Left ventricle myocardium inferior (tissue), 1 donor: ENCODE measurements at places on chromosomes 2 and 18. TPM values are rescaled to one million over a fixed set of nuclear protein-coding genes. Genes with fewer than 3 reads are reported as not detected.
A peak's percentile ranks its signal among the peaks of the same experiment; 100 is the strongest.

GRCh38 chr2:41062336-41062735 is 610.4 kb upstream of the SLC8A1 start:
- DNase-seq = no peak

- no peak for DNase-seq
These were observed 439.4 kb downstream of the SPAG16 start for GRCh38 chr2:213723707-213724106.

DNA sequence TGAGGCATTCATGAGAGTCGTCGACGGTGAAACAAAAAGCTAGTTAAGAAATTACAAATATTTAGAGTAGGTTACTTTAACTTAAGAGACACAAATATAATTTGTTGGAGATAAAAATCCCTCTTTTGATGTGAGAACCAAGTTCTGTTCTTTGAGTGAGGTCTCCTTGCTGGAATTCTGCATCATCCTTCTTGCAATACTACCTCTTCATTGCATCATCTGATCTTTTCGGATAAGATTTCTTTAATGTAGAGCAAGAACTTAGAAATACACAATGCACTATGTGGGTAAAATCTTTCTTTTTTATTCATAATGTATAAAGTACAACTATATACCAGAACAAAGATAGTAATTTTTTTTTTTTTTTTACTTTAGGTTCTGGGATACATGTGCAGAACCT is 118.4 kb downstream of the ARL4C start:
- DNase-seq = no peak

DNA sequence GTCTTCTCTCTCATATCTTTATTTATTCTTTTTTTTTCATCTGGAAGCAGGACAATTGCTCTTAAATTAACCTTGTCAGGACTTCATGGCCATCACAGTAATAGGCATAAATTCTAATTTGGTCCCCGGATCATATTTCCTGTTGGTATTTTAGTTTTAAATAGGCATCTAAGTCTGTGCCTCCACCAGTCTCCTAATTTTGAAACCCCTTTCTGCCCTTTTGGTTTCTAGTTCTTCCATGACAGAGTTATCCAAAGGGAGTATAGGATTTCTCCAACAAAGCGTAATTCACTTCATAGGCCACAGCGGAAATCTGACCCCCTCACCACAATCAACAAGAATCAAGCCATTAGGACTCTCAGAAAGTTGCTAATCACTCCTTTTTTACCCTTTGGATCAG is 3.8 kb downstream of the EPHA4 start:
- no peak for DNase-seq

GRCh38 chr2:240960309-240960970 is 38.0 kb upstream of the SNED1 start:
- peak; percentile 69 for DNase-seq

- no peak for DNase-seq
These were observed 870.2 kb downstream of the CBLN2 start for GRCh38 chr18:71673954-71674353.

GRCh38 chr2:70928366-70928765 is 7.3 kb upstream of the ATP6V1B1 start:
- DNase-seq = no peak

GRCh38 chr18:55906536-55906935 is 318.5 kb upstream of the TCF4 start:
- no peak for DNase-seq

GRCh38 chr2:152602750-152603149 is 114.5 kb downstream of the PRPF40A start:
- DNase-seq = no peak

- no peak for DNase-seq
These were observed 709.3 kb downstream of the SLC4A3 start for GRCh38 chr2:220336771-220337170.

GRCh38 chr2:58899692-58900091 is 658.6 kb upstream of the FANCL start:
- DNase-seq = no peak

DNA sequence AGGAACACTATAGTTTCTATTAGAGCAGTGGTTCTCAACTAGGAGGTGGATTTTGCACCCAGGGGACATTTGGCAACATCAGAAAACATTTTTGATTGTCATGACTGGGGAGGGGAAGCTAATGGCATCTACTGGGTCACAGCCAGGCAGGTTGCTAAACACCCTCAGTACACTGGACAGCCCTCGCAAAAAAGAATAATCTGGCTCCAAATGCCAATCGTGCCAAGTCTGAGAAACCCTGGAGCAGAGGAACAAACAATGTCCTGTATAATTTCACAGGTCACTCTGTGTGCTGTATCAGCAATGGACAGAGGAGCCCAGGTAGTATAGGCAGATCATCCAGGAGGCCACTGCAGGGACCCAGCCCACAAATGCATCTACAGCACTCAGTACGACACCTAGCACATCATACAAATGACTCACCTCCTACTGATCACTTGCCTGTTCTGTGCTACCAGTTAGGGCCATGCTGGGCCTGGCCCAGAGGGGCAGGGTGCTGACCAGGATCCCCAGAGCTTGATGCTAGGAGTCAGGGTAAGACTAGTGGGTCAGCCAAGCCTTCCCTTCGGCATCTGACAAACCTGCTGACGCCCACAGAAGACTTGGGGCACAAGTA is 37.6 kb downstream of the SFXN5 start:
- no peak for DNase-seq

DNA sequence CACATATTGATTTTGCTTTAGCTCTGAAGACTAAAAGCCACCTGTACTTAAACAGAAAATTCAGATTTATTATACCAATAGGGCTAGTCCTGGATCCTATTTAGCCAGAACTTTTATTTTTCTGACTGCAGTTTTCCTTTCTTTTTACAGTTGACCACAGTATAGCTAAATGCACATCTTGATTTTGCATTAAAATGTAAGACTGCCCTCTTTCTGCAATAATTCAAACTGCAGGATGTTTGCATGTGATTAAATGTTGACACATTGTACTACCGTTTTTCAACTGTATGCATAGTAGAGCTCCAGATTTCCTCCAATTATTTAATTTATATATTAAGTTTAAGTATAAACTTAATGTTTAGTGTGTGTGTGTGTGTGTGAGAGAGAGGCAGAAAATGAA is 1262.9 kb downstream of the SUCLG1 start:
- no peak for DNase-seq

GRCh38 chr2:178223806-178224205 is 29.5 kb downstream of the OSBPL6 start:
- DNase-seq = no peak

GRCh38 chr2:1633092-1633671 is 111.1 kb downstream of the PXDN start:
- DNase-seq = no peak

- DNase-seq = no peak
These were observed 162.9 kb downstream of the NAPG start for GRCh38 chr18:10688766-10689165.

GRCh38 chr2:108611021-108611420 is 76.8 kb downstream of the LIMS1 start:
- DNase-seq = no peak

DNA sequence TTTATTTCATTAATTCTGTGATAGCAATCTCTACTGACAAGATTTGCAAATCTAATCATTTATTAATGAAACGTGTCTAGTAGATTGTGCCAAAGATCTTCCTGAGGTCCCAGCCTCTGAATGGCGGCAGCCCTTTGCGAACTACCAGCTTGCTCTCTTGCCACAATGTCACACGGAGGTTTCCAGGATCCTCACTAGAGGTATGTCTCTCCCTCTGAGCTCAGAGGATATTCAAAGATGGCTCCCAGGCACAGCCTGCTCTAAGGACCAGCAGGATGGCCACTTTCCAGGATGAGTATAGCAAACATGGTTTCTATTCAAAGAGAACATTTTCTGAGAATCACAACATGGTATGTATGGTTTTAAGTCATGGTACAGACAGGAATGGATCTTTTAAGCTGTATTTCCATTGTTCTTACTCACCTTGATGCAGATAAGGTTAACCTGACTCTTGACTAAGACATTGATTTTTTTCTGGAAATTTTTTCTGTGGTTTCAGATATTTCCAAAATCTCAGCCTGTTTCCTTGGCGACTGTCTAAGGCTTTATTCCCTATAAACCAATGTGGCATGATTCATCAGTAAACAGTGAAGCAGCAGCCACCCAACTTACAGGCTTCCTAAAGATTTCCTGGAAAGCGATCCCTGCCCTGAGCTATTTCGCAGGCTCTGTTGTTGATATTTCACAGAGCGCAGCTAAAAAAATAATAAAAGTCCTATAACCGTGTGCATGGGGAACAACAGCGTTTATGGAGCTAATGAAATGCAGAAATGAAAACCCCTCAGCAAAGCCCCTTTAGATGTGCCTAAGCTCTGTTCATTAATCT is 54.1 kb upstream of the KLF7 start:
- DNase-seq = no peak

DNA sequence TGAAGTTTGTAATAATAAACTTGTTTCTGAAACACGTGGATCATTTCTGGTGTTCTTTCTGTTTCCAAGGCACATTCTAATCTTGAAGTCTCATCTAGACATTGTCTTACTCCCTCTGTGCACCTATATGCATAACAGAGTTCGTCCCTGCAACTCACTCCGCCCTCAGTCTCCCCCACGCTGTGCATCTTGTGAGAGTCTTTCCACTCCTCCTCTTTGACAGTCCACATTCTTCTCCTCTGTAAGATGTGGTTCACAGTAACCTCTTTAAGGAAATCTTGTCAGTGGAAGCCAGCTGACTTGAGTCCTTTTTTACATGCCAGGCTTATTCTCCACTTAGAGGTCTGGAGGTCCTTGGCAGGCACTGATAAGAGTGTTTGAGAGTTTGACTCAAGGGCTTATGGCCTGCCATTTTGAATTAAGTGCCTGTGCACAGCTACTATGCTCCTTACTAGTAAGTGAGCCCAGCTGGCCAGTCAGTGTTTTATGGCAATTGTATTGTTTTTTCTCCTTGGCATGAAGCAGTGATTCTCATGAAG is 108.9 kb upstream of the IL1R2 start:
- no peak for DNase-seq

- DNase-seq = no peak
These were observed 18.9 kb upstream of the DLX1 start for GRCh38 chr2:172066394-172066886.

DNA sequence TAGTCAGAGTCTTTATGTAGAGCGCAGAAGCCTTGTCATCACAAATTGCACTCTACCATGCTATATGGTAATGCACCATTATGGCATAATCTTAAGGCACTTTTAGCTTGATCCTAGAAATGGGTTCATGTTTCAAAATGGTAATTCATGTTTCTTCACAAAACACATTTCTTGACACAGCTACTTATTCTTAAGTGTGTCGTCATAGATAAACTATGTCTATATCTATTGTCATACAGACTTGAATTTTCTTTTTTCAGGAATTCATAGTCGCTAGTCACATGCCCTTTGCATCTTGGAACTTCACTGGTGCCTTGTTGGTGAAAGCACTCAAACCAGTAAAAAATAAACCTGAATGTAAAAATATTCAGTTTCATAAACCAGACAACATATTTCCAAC is 1578.2 kb downstream of the LRP1B start:
- DNase-seq = no peak

- no peak for DNase-seq
These were observed 44.5 kb upstream of the SP3 start for GRCh38 chr2:174009488-174010223.

GRCh38 chr18:7207366-7207915 is 23.4 kb upstream of the LRRC30 start:
- DNase-seq = no peak

GRCh38 chr2:39176997-39177396 is 56.1 kb upstream of the SOS1 start:
- no peak for DNase-seq

GRCh38 chr18:57839942-57840381 is 36.8 kb upstream of the ATP8B1 start:
- no peak for DNase-seq

- DNase-seq = no peak
These were observed 1.8 kb downstream of the DNAJC10 start for GRCh38 chr2:182717816-182718215.

- no peak for DNase-seq
These were observed 58.8 kb upstream of the NT5C1B start for GRCh38 chr2:18648161-18648560.

GRCh38 chr2:233789554-233789953 is 11.4 kb downstream of the MROH2A start:
- no peak for DNase-seq

GRCh38 chr2:45932278-45932975 is 281.0 kb downstream of the PRKCE start:
- DNase-seq = no peak

VWA3B gene
- total RNA-seq = 0.52 TPM

FAM228A gene
- 0.11 TPM for total RNA-seq

HOXD13 gene
- total RNA-seq = not detected

NETO1 gene
- not detected for total RNA-seq

LINC00305 gene
- total RNA-seq = not detected

SAG gene
- total RNA-seq = not detected

RNPEPL1 gene
- total RNA-seq = 80.1 TPM

SDC1 gene
- 0.41 TPM for total RNA-seq

GPR39 gene
- not detected for total RNA-seq

SERPINB7 gene
- not detected for total RNA-seq

CABYR gene
- total RNA-seq = not detected

USP40 gene
- total RNA-seq = 20.0 TPM

DOK6 gene
- total RNA-seq = 0.96 TPM
